ENCODE measurements at places on chromosomes 1 and 21.

DNA sequence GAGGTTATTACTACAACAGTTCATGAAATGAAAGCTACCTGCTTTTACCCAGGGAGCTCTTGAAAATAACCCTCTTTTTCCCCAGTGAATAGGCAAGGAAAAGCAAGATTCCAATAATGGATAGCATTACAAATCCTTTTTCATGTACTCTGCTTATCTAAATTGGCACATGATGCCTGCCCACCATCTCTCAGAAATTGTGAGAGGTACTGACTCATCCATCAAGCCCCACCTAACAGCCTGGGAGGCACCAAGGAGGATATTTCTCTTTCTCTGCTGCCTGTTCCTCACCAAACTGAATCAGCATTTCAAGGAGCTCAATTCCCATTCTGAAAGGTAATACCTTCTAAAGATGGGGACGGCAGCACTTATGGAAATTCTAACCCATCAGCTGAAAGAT is 34.4 kb downstream of the PALMD start:
- DNase-seq, result no peak

- no peak for DNase-seq
These were observed 354.9 kb upstream of the PLXNA2 start for GRCh38 chr1:208599063-208599462.

DNA sequence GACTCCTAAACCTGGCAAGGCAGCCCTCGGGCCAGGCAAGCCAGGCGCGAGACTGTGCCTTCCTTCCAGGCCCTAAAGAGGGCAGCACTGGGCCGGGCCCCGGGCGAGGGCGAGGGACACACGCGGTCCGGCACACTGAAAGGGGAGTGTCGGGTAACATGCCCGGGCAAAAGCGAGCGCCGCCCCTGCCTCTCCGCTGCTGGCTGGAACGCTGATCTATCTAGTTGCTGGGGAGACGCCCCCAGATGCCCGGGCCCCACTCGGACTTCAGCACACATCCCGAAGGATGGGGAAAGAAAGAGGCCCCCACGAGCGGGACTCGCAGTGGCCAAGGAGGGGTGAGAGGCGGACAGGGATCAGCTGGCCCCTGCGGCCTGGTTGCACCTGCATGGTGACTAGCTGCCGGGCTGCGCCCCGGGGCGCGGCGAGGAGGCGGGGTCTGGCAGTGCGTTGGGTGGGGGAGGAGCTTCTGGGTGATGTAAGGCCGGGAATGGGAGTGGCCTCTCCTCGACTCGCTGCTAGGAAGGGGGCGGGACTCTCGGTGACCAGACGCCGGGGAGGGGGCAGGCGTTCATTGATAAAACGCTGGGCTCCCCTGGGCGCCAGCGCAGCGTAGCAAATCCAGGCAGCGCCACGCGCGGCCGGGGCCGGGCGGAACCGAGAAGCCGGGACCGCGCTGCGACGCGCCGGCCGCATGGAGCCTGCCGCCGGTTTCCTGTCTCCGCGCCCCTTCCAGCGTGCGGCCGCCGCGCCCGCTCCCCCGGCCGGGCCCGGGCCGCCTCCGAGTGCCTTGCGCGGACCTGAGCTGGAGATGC is at the start of gene PLK3:
Gene PLK3 (plus strand): TSS at position 608 of the 815 bp plus-strand sequence. CDS start 87 bp downstream, at position 695.
- peak; percentile 98 for DNase-seq

DNA sequence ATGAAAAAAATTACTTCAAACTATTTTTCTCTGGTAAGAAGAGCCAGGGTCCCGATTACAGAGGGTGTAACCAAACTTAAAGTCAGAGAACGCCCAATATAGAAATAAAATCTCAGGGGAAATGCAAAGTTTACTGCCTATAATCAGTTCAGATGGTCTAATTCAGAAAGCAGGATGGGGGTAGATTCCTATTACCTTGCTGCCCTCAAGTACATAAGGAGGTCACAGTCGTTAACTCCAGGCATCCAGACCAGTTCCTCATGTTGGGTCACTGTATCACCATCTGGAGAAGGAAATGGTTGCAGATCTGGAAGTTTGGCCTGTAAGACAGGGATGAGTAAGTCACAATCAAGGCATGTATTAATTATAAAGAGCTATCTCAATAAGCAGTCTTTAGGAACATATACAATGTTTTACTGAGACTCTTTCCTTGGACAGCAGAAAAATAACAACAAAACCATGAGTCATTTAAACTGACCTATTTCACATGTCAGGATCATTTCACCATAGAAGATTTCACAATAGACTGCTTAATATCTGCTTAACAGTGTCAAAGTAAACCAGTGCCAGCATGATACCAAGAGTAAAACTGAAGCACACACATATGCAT is 179.4 kb downstream of the SLC45A1 start:
- no peak for DNase-seq

DNA sequence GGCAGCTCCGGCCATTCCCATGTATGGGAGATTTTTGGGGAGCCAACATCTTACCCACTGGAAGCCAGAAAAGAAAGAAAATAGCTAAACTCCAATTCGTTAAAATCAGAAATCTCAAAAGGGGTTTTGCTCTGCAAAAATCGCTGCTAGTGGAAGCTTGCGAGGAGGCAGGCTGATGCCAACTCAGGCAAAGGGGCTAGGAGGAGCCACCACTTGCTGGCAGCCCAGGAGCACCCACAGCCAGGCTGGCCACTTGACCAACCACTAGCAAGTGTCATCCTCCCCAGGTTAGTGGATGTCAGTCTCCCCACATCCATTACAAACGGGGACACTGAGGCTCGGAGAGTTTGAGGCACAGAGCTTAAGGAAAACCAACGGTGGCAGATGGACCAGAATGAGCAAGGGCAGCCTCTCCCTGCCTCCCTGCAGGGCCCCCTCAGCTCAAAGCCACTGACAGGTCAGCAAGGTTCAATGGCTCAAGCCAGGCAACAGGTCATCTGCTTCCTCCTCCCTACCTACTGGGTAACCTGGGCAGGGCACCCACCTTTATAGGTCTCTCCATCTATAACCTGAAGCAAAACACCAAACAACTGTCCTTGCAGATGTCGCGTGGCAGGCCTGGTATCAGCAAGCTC is 10.8 kb downstream of the KCNN3 start:
- DNase-seq, result no peak

Data from upper lobe of right lung (tissue), 1 donor.